ENCODE measurements at places on chromosomes 16 and 17. TPM values are rescaled to one million over a fixed set of nuclear protein-coding genes. Genes with fewer than 3 reads are reported as not detected.

Gene GLG1
- total RNA-seq: 226 TPM

- no peak for DNase-seq
These were observed 13.0 kb downstream of the PAM16 start for GRCh38 chr16:4338125-4338582.

DNA sequence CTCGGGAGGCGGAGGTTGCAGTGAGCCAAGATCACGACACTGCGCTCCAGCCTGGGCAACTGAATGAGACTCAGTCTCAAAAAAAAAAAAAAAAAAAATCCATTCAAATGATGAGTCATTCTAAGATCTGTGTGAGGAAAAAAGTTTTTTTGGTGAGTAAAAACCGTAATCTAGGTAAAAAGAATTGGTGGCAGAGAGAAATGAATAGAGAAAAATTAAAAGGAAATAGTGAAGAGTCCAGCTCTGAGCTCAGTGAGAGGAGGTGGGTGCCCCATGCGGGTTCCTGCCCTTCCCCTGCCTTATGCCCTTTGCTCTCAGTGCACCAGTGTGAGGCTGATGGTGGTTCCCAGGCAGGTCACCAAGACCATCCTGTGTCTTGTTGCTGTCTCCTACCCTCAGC is 20.9 kb downstream of the GAN start:
- no peak for DNase-seq

DNA sequence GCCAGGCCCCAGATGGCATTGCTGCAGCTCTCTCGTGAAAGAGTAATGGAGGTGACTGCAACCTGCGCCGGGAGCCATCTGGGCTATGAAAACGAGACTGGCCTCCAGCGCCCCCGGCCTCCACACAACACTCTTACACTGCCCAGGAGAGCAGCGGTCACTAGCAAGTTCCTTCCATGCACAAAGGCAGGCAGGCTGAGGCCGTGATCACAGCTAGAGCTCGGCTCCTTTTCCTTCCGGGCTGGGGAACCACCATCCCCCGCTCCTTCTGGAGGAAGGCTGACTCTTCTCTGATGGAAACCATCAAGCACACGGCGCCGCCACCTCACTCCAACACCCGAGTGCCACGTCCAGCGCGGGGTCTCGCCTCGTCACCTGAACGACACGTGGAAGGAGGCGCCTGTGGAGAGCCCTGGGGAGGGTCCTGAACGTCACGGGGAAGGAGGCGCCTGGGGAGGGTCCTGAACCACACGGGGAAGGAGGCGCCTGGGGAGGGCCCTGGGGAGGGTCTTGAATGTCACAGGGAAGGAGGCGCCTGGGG is 61.9 kb downstream of the KLHDC4 start:
- DNase-seq: no peak

Gene ITGA2B
- total RNA-seq: 13.3 TPM

- DNase-seq: peak; percentile 84
These were observed 1.0 kb upstream of the KCNJ2 start for GRCh38 chr17:70168044-70168976.

DNA sequence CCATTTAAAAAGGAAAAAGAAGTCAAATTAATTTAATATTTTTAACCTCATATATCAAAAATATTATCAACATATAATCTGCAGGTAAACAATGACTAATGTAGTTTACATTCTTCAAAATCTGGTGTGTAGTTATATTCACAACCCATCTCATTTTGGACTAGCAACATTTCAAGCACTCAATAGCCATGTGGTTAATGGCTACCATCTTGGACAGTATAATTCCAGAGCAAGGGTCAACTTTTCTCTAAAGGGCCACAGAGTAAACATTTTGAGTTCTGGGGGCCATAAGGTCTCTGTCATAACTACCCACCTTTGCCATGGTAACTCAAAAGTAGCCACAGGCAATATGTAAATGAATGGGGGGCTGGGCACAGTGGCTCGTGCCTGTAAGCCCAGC is 153.9 kb downstream of the PARN start:
- DNase-seq: no peak

Gene RNU2-1
- total RNA-seq: not detected

Data from GM23338 (cell line).